ENCODE measurements at places on chromosomes 2 and 18. TPM values are rescaled to one million over a fixed set of nuclear protein-coding genes. Genes with fewer than 3 reads are reported as not detected.

The TRIP12 gene
- 150 TPM for total RNA-seq

- ATAC-seq: no peak
These were observed 22.7 kb upstream of the INO80D start for GRCh38 chr2:206108713-206109112.

GRCh38 chr18:75246721-75247610 is 36.4 kb downstream of the TSHZ1 start:
- no peak for ATAC-seq

DNA sequence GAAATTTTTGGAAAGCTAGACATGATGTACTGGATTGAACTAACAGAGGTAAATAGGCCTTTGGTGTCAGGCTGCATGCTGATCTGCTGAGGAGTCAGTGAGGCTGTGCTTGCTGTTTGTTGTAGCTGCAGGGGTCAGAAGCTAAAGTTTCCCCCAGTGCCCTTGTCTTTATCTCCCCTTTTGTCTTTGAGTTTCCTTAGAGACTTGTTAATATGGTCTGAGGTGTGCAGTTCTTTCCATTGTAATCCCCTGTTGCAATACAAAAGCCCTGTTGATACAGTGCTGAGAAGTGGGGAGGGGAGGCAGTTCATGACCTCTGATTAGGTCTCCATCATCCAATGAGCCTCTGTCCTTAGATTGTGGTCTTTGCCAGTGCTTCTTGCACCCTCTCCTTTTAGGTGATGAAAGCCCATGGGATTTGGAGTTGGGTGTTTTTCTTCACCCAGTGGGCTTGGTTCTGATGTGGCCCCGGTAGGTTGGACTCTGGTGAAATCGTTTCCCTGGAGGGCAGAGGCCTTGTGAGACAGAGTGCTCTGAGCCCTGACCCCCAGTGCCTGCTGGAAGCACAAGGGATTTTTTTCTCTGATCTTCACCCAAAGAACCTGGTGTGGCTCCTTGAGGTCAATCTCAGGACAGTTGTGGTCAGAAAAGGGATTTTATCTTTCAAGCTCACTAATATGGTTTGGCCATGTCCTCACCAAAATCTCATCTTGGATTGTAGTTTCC is 163.1 kb downstream of the TMEM18 start:
- no peak for ATAC-seq

- ATAC-seq: no peak
These were observed 52.0 kb upstream of the RTN4 start for GRCh38 chr2:55102056-55102812.

DNA sequence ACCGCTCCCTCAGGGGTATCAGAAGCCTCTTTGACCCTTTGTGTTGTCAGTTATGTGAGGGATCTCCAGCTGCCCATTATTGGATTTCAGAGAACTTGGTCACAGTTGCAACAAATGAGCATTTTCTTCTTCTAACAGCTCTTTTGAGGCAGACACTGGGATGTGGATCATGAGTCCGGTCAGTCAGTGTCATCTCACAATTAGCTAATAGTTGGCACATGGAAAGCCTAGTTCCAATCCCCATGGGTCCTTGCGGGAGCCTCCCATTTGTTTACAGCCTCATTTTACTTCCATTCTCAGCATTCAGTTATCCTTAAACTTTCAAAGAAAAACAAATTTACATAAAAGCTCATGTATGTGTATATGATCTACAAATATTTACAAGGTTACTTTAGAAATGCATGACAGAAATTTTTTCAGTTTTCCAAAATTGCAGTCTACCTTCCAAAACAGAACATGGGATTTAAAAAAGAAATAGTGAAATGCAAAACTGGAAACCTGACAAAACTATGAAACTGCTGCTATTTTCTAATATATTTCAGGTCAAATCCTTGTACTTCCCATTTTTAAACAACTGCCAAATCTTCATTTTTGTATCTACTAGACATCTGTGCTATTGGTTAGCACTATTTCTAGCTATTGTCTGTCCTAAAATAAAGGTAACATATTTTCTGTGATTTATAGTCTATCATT is 547.1 kb upstream of the ZEB2 start:
- no peak for ATAC-seq

GRCh38 chr2:111896576-111896975 is 1.8 kb upstream of the MERTK start:
- ATAC-seq: peak; percentile 51

DNA sequence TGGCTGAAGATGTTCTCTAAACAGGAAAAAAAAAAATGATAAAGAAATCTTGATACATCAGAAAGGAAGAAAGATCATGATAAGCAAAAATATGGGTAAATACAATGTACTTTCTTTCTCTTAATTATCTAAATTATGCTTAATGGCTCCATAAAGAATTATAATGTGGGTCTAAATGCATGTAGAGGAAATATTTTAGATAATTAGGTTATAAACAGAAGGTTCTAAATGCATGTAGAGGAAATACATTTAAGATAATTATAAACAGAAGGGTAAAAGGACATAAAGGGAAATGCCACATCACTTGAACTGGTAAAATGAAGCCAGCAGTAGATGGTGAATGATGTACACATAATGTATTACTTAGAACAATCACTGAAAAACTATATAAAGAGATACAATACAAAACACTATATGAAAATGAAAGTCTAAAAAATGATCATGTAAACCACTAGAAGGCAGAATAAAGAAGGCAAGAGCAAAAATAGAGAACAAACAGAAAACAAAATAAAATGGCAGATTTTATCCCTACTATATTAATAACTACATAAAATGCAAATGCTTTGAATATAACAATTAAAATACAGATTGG is 308.4 kb upstream of the CDH2 start:
- no peak for ATAC-seq
